ENCODE measurements at places on chromosomes 11 and 22. TPM values are rescaled to one million over a fixed set of nuclear protein-coding genes. Genes with fewer than 3 reads are reported as not detected.

DNA sequence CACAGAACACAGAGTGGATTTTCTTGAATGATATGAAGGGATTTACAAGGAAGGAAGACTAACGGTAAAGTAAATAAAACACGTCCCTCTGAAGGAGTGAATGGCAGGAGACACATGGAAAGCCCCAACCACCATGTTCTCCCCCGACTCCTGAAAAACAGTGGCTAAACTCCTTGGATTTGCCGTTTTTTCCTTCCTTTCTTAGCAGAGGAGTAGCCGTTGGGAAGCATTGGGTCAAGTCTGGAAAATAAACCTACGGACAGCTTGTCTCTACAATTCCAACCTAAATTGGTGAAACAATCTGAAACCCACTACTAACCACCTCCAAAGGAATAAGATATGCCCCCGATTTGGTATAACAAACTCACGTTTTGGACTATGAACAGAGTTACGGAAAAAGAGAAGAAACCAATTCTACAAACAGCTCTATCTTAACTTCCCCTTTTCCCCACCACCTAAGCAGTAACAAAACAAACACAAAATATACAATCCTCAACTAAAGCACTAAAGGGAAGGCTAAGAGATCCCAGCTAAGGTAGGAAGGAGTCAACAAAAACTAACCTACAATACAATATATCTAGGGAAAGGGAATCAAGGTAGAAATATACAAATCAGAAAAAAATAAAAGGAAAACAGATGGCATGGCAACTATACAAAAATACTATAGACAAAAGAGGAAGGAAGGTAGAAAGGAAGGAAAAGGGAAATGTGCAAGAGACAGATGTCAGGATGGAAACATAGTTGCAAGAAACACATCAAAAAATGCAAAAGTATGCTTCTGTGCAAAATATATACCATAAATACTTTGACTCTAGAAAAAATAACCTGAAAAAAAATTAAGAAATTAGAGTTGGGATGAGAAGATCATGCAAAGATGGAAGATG, 43.8 kb upstream of the LYVE1 start:
- H3K36me3 ChIP-seq = no peaks in the 10 kb centered on the region
- H3K27me3 ChIP-seq = no peaks in the 10 kb centered on the region
- no peak for DNase-seq
- H3K4me3 ChIP-seq = no peak overlapping the region
- H3K4me1 ChIP-seq = peaks cover 56% of the 10 kb centered on the region

- no peaks in the 10 kb centered on the region for H3K36me3 ChIP-seq
- H3K4me3 ChIP-seq = no peak overlapping the region
- no peak overlapping the region for H3K27ac ChIP-seq
- no peaks in the 10 kb centered on the region for H3K27me3 ChIP-seq
- DNase-seq = no peak
Measured at GRCh38 chr11:79086056-79086455, 354.8 kb downstream of the TENM4 start.

DNA sequence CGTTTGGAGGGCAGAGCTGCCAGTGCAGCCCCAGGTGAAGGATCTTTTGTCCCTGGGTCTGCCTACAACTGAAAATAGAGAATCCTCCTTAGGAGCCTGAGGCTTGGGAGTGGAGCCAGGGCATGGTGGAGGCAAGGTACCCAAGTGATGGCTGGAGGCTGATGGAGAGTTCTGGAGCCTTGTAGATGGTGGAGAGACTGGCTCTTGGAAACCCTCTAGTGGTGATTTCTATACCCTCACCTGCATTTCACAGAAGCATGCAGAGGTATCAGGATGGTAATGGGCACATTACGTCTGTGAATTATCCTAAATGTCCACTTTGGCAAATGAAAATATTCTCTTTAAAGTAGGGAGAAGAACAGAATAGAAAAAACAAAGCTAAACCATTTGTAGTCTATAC, 44.4 kb downstream of the INSC start:
- H3K27ac ChIP-seq = no peak overlapping the region
- DNase-seq = no peak
- no peaks in the 10 kb centered on the region for H3K36me3 ChIP-seq

DNA sequence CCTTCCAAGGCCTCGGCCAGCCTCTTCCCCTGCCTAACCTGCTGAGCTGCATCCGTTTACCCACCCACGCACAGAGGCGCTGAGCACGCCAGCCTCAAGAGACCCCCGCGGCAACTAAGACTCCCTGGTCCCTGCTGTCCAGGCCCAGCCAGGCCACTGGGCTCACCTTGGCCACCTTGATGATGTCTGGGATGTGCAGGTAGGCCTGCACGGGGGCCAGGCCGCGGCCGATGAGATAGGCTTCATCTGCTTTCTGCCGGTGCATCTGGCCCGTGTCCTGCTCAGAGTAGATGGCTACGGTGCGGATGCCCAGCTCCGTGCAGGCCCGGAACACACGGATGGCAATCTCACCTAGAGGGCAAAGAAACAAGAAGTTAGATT, 14.6 kb downstream of the LRFN4 start:
- H3K4me1 ChIP-seq = no peaks in the 10 kb centered on the region
- H3K36me3 ChIP-seq = peaks cover 8% of the 10 kb centered on the region
- DNase-seq = no peak
- no peak overlapping the region for H3K4me3 ChIP-seq
- H3K27ac ChIP-seq = no peak overlapping the region

GRCh38 chr11:93196816-93197379, 893 bp downstream of the SLC36A4 start:
- peak overlapping the region; percentile 99 for H3K27ac ChIP-seq
- H3K4me1 ChIP-seq = peaks cover 61% of the 10 kb centered on the region
- H3K36me3 ChIP-seq = no peaks in the 10 kb centered on the region
- H3K27me3 ChIP-seq = no peaks in the 10 kb centered on the region
- no peak for DNase-seq

- no peaks in the 10 kb centered on the region for H3K27me3 ChIP-seq
- peak; percentile 34 for DNase-seq
- peaks cover 4% of the 10 kb centered on the region for H3K4me1 ChIP-seq
- no peak overlapping the region for H3K27ac ChIP-seq
- no peaks in the 10 kb centered on the region for H3K36me3 ChIP-seq
Measured at GRCh38 chr11:75481223-75481921, 44.4 kb downstream of the GDPD5 start.

DNA sequence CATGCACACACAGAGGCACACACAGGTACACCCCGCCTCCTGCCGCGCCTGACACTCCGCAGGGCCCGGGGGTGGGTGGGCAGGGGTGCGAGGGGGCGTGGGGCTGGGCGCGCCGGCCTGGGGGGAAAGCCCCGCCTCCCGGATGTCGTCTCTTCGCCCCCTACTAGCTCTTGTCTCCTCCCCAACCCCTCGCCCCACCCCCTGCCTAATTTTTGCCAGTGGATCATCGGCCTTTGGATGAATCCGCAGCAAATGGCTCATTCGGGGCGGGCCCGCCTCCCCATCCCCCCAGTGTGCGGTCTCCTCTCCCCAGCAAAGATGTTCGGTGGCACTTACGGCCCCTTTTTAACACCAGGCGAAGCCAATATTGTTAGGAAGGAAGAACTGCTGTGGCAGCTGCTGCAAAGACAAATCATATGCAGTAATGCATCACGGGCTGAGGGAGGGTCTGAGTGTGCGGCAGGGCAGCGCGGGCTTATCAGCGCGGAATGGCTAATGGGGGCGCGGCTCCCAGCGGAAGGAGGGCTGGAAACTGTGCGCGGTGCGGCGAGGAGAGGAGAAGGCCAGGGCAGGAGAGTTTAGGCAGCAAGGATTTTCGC, 13.4 kb upstream of the NECTIN1 start:
- no peaks in the 10 kb centered on the region for H3K36me3 ChIP-seq
- no peak for DNase-seq
- H3K4me1 ChIP-seq = no peaks in the 10 kb centered on the region
- no peak overlapping the region for H3K27ac ChIP-seq
- no peak overlapping the region for H3K4me3 ChIP-seq

- H3K4me1 ChIP-seq = peaks cover 8% of the 10 kb centered on the region
- H3K4me3 ChIP-seq = no peak overlapping the region
- H3K36me3 ChIP-seq = no peaks in the 10 kb centered on the region
Measured at GRCh38 chr11:45041596-45041995, 90.9 kb upstream of the TP53I11 start.

DNA sequence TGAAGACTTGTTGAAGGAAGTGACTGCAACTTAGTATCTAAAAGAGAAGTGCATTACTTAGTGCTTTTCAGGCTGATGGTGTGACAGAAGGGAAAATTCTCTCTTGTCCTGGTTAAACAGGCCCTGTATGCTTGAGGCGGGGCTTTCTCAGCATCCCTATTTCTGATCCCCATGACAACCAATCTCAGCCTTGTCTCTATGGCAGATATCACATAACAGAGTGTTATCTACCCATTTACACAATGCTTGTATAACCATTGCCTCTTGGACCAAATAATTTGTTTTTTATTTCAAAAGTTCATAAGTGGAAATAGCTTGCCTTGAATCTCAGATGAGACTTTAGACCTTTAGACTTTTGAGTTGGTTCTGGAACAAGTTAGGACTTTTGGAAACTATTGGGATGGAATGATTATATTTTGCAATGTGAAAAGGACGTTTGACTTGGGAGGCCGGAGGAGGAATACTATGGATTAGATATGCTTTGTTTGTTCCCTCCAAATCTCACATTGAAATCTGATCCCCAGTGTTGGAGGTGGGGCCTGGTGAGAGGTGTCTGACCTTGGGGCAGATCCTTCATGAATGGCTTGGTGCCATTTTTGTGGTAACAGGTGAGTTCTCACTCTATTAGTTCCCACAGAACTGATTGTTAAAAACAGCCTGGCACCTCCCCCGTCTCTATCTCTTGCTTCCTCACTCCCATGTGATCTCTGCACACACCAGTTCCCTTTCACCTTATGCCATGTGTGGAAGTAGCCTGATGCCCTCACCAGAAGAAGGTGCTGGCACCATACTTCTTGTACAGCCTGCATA, 3.1 kb upstream of the GLYAT start:
- H3K27me3 ChIP-seq = no peaks in the 10 kb centered on the region
- H3K27ac ChIP-seq = no peak overlapping the region
- H3K4me3 ChIP-seq = no peak overlapping the region
- H3K36me3 ChIP-seq = no peaks in the 10 kb centered on the region
- H3K4me1 ChIP-seq = no peaks in the 10 kb centered on the region

DNA sequence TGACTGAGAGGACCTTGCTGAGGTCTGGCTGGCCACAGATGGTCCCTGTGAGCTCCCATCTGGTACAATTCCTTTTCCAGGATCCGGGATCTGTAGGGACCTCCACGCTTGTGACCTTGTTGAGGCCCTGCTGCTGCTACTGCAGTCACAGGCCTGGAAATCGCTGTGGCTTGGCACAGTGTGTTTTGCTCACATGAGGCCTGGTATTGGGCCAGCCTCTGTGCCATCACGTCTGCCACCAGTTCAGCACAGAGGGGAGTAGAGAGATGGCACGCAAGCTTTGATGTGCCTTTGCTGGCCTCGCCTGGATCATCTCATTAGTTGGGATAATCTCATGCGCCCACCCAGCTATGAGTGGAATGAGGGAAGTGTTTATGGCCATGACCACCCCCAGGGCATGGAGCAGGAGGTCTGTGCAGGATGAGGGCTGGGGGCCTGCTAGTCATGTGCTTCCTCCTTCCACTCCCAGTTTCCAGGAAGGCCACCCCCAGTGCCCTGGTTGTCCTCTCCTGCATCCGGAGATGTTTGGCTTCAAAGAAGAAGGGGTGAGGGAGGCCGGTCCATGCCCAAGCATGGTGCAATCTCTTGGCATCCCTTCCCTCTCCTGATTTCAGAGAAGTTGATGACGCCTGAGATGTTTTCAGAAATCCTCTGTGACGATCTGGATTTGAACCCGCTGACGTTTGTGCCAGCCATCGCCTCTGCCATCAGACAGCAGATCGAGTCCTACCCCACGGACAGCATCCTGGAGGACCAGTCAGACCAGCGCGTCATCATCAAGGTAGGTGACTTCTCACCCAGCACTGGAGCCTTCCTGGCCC, 22.4 kb downstream of the DERL3 start:
- H3K36me3 ChIP-seq = peaks cover 91% of the 10 kb centered on the region
- H3K4me1 ChIP-seq = no peaks in the 10 kb centered on the region
- no peak overlapping the region for H3K4me3 ChIP-seq
- no peak for DNase-seq
- H3K27me3 ChIP-seq = no peaks in the 10 kb centered on the region

The MYOD1 gene
- total RNA-seq = not detected

The ACR gene
- 1.4 TPM for total RNA-seq

The GPHA2 gene
- total RNA-seq = not detected

The ATP5MG gene
- total RNA-seq = 155 TPM

The SMC1B gene
- total RNA-seq = 0.15 TPM

The DGCR8 gene
- 28.9 TPM for total RNA-seq

The KRTAP5-8 gene
- 0.31 TPM for total RNA-seq

The GLB1L3 gene
- 0.12 TPM for total RNA-seq

The C11orf21 gene
- 6.9 TPM for total RNA-seq

The CDHR5 gene
- not detected for total RNA-seq

The OR4A47 gene
- not detected for total RNA-seq

The MS4A12 gene
- not detected for total RNA-seq

The ADM2 gene
- 3.5 TPM for total RNA-seq
